ENCODE measurements at places on chromosomes 7 and 10. TPM values are rescaled to one million over a fixed set of nuclear protein-coding genes. Genes with fewer than 3 reads are reported as not detected.

GRCh38 chr10:121845044-121845784 is 82.6 kb downstream of the ATE1 start:
- no peak for DNase-seq
- peaks cover 11% of the 10 kb centered on the region for H3K4me1 ChIP-seq
- H3K27me3 ChIP-seq: no peaks in the 10 kb centered on the region

GRCh38 chr10:1395025-1395480 is 338.9 kb downstream of the WDR37 start:
- no peaks in the 10 kb centered on the region for H3K36me3 ChIP-seq
- H3K4me3 ChIP-seq: no peak overlapping the region
- no peak overlapping the region for H3K27ac ChIP-seq
- DNase-seq: no peak
- H3K4me1 ChIP-seq: no peaks in the 10 kb centered on the region

- no peaks in the 10 kb centered on the region for H3K36me3 ChIP-seq
- no peak overlapping the region for H3K27ac ChIP-seq
- no peaks in the 10 kb centered on the region for H3K27me3 ChIP-seq
- DNase-seq: no peak
- H3K4me3 ChIP-seq: no peak overlapping the region
- H3K4me1 ChIP-seq: no peaks in the 10 kb centered on the region
Measured at GRCh38 chr10:127548022-127548421, 1.1 kb upstream of the NPS start.

GRCh38 chr10:1141261-1141660 is 85.1 kb downstream of the WDR37 start:
- H3K4me1 ChIP-seq: no peaks in the 10 kb centered on the region
- no peak for DNase-seq
- no peak overlapping the region for H3K4me3 ChIP-seq
- H3K27me3 ChIP-seq: peaks cover 39% of the 10 kb centered on the region
- H3K36me3 ChIP-seq: peaks cover 4% of the 10 kb centered on the region
- no peak overlapping the region for H3K27ac ChIP-seq

DNA sequence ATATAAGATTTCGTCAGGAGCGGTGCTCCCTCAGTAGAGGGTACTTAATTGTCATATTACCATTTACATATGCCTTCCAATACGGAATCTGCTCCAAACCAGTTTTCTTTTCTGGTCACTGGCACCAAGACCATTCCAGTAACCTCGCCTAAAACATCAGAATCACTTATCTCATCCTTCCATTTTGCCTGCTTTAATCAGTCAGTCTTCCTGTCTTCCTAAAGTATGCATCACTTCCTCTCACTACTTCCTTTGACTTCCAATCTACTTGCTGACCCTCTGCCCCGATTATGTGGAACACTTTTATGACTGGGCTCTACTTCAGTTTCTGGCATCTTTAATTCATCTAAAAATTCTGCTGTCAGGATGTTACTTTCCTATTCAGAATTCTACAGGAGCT is 33.5 kb downstream of the CUL2 start:
- DNase-seq: no peak
- H3K4me1 ChIP-seq: peaks cover 15% of the 10 kb centered on the region
- H3K27me3 ChIP-seq: no peaks in the 10 kb centered on the region
- peak overlapping the region; percentile 2 for H3K27ac ChIP-seq
- H3K4me3 ChIP-seq: no peak overlapping the region

DNA sequence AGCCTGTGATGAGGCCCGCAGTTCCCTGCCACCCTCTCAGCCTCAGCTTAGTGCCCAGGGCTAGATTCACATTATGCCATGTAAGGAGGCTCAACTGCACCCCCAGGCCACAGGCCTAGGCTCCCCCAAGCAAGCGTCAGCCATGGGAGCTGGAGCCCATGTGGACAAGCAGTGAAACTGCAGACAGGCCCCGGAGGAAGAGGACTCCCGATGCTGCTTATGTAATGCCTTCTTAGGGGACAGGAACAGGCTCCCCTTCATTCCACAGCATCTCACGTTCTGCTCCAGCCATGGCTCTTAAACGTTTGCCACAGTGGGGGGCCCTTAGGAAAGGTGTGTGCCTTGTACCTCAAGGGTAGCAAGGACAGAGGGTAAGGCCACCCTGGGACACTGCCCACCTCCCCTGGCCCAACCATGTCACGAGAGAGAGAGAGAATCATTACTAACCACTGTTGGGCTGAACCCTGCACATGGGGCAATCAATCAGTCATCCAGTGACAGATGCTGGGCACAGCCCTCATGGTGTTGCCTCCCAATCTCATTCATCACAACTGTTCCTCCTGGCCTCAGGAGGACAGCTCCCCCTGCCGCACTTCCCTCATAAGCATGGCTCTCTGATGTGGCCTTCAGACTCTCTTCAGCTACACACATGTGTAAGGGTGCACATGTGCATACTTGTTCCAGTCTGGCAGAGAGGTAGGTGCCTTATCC is 263.0 kb downstream of the GRID1 start:
- no peak overlapping the region for H3K4me3 ChIP-seq
- no peaks in the 10 kb centered on the region for H3K4me1 ChIP-seq
- no peak for DNase-seq
- H3K27ac ChIP-seq: no peak overlapping the region

DNA sequence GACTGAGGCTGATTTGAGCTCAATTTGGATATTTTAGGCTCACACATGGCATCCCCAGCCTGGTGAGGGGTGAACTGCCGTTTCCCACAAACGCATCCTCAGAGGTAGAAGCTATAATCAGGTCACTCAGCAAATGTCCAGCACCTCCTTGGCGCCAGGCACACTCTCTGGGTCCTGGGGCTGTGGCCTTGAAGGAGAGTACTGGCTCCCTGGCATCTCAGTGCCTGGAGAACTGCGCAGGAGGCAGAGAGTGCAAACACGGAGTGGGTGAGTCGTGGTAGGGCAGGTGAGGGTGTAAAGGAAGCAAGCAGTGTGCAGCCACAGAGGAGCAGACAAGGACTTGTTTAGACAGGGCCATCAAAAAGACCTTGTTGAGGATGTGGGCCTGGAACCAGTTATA is 224.0 kb upstream of the ZNF32 start:
- no peaks in the 10 kb centered on the region for H3K36me3 ChIP-seq
- no peak overlapping the region for H3K4me3 ChIP-seq
- peaks cover 3% of the 10 kb centered on the region for H3K27me3 ChIP-seq
- no peak overlapping the region for H3K27ac ChIP-seq
- peaks cover 4% of the 10 kb centered on the region for H3K4me1 ChIP-seq

DNA sequence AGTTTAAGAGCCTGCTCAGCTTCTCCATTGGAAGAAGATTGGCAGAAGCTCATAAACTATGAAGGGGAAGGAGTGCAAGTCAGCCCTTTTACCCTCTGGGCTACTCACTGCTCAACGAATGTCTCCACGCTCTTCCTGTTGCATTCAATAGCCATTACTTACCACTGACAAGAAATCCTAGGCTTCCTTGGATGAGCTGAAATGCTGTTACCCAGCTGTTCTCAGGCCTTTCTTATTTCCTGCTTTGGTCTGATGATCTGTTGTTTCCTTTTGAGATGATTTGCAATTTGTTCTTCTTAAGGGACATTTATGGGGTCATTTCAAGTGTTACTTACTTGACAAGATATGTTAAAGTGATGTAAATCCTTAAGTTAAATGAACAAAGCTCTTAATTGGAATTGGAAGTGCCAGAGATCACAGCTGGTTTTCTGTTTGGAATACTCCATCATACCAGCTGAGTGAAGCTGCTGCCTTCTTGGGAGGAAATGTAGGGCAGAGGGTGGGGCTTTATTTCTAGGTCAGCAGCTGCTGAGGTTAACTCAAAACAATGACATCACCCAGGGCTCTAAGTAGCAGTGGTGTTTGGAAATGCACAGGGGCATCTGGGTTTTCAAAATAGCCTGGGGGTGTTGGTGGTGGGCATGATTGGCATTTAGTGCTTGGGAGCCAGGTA is 170.0 kb downstream of the PRKCQ start:
- peak overlapping the region; percentile 83 for H3K27ac ChIP-seq
- peak; percentile 73 for DNase-seq
- peaks cover 45% of the 10 kb centered on the region for H3K4me1 ChIP-seq
- no peaks in the 10 kb centered on the region for H3K27me3 ChIP-seq
- peak overlapping the region; percentile 63 for H3K4me3 ChIP-seq

- peaks cover 73% of the 10 kb centered on the region for H3K4me1 ChIP-seq
- peaks cover 57% of the 10 kb centered on the region for H3K36me3 ChIP-seq
- H3K27ac ChIP-seq: peak overlapping the region; percentile 60
- H3K4me3 ChIP-seq: no peak overlapping the region
Measured at GRCh38 chr10:102654969-102655368, 10.7 kb downstream of the TRIM8 start.

GRCh38 chr10:109912335-109913281 is 10.7 kb downstream of the XPNPEP1 start:
- peaks cover 83% of the 10 kb centered on the region for H3K4me1 ChIP-seq
- peak overlapping the region; percentile 92 for H3K27ac ChIP-seq
- no peak overlapping the region for H3K4me3 ChIP-seq
- H3K36me3 ChIP-seq: peaks cover 75% of the 10 kb centered on the region
- no peaks in the 10 kb centered on the region for H3K27me3 ChIP-seq

DNA sequence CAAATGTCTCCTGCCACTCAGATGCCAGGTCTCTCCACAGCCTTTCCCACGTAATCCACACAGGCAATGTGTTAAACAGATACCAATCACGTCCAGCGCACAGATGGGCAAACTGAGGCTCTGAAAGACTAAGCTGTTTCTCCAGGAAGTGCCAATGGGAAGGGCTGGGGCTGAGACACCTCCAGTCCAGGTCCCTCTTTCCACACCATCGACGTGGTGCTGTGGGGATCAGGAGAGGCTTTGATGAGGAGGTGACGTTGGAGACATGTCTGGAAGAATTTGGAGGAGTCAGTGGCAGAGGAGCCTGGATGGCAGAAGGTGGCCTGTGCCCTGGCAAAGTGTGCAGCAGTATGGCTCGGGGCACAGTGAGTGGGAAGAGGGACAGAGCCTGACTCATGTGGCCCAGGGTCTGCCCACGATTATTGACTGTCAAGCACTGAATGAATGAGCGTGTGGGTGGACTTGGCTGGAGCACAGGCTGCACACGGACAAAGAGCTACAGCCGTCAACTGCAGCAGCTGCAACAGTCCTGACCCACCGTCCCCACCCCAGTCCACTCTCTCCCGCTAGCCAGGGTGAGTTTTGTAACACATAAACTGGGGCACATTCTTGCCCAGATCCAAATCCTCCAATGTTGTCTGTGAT is 40.8 kb upstream of the HSPA12A start:
- H3K4me3 ChIP-seq: no peak overlapping the region
- peaks cover 12% of the 10 kb centered on the region for H3K4me1 ChIP-seq
- no peak for DNase-seq
- H3K27ac ChIP-seq: no peak overlapping the region
- no peaks in the 10 kb centered on the region for H3K36me3 ChIP-seq
- H3K27me3 ChIP-seq: peaks cover 4% of the 10 kb centered on the region

DNA sequence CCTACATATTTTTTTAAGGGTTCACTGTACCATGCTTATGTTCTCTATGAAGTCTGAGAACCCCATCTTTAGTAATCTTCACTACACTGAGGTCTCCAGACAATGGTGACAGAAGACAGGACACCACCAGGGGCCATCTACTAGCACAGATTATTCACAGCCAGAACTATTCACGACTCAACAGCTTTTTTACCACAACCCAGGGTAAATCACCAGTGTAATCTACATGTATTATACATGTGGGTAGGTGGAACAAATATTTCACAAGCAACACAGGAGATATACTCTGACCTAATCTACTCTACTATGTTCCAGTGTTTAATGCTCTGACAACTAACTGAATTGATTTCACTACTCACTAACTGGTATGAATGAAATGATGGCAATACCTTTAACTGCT is 136.1 kb downstream of the ELMO1 start:
- H3K4me3 ChIP-seq: no peak overlapping the region
- H3K27ac ChIP-seq: peak overlapping the region; percentile 12
- no peak for DNase-seq
- no peaks in the 10 kb centered on the region for H3K27me3 ChIP-seq

DNA sequence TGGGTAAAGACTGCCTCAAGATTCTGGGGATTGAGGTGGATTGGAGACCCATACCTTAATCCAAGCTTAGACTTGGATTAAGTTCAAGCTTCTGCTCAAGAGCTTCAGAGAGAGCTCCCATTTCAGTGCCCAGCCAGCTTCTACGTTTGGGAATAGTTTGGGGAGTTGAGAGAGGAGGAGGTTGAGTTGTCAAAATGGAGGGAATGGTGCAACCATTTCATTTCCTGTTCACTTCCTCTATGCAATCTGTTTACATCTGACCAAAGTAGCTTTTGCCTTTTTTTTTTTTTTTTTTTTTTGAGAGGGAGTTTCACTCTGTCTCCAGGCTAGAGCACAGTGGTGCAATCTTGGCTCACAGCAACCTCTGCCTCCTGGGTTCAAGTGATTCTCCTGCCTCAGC is 65.8 kb downstream of the ENTPD1 start:
- peaks cover 32% of the 10 kb centered on the region for H3K4me1 ChIP-seq
- no peak overlapping the region for H3K4me3 ChIP-seq
- H3K27ac ChIP-seq: peak overlapping the region; percentile 81
- DNase-seq: no peak
- H3K36me3 ChIP-seq: peaks cover 52% of the 10 kb centered on the region
- peaks cover 21% of the 10 kb centered on the region for H3K27me3 ChIP-seq

DNA sequence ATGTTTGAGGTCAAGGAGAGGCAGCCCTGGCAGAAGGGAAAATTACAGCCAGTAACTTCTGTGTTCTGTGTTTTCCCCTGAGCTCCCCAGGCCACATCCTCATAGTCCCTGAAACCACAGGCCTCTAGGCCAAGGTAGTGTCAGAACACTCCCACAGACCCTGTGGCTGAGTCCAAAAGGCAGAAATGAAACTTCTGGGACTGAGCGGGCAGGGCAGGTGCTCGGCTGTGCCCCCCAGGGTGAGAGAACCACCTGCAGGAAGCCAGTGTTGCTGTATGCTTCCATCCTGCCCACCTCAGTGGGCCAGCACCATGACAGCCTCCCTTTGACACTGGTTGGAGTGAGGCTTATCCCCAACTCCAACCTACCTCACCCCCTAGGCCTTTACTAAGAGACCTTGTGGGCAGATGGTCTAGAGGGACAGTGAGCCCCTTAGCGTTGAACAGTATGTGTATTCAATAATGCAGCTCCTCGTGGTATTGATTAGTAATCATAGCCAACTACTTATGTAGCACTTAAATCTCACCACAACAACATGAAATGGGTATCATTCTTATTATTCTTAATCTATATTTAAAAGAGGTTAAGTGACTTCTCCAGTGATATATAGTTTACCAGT is 30.3 kb downstream of the PIK3CG start:
- H3K27ac ChIP-seq: no peak overlapping the region
- H3K4me3 ChIP-seq: no peak overlapping the region
- no peak for DNase-seq
- peaks cover 86% of the 10 kb centered on the region for H3K36me3 ChIP-seq

- H3K27ac ChIP-seq: no peak overlapping the region
- H3K27me3 ChIP-seq: peaks cover 31% of the 10 kb centered on the region
- no peak for DNase-seq
- H3K36me3 ChIP-seq: no peaks in the 10 kb centered on the region
- no peak overlapping the region for H3K4me3 ChIP-seq
Measured at GRCh38 chr7:43542716-43543115, 40.2 kb upstream of the STK17A start.

- H3K4me3 ChIP-seq: no peak overlapping the region
- H3K27me3 ChIP-seq: no peaks in the 10 kb centered on the region
- H3K4me1 ChIP-seq: no peaks in the 10 kb centered on the region
Measured at GRCh38 chr10:121076776-121077715, 225.9 kb downstream of the WDR11 start.

GRCh38 chr7:147607157-147607800 is 983.3 kb upstream of the C7orf33 start:
- H3K4me1 ChIP-seq: no peaks in the 10 kb centered on the region
- no peak for DNase-seq
- H3K27me3 ChIP-seq: no peaks in the 10 kb centered on the region
- H3K36me3 ChIP-seq: no peaks in the 10 kb centered on the region
- H3K27ac ChIP-seq: no peak overlapping the region
- H3K4me3 ChIP-seq: no peak overlapping the region

H2AZ2 gene
- total RNA-seq: 439 TPM

TBX20 gene
- total RNA-seq: not detected

FAM25A gene
- total RNA-seq: not detected

RNF32 gene
- total RNA-seq: 2.2 TPM

GBX1 gene
- total RNA-seq: not detected

HYAL4 gene
- not detected for total RNA-seq

NCF1 gene
- total RNA-seq: 3.1 TPM

THSD7A gene
- not detected for total RNA-seq

All from activated CD8-positive, alpha-beta T cell treated with anti-CD3 and anti-CD28 coated beads, Interleukin-2, amount 10 ng/mL, durations not matched to agents 7 days and 5 days (primary cell).